ENCODE measurements at places on chromosomes 7 and 10. TPM values are rescaled to one million over a fixed set of nuclear protein-coding genes. Genes with fewer than 3 reads are reported as not detected.

DNA sequence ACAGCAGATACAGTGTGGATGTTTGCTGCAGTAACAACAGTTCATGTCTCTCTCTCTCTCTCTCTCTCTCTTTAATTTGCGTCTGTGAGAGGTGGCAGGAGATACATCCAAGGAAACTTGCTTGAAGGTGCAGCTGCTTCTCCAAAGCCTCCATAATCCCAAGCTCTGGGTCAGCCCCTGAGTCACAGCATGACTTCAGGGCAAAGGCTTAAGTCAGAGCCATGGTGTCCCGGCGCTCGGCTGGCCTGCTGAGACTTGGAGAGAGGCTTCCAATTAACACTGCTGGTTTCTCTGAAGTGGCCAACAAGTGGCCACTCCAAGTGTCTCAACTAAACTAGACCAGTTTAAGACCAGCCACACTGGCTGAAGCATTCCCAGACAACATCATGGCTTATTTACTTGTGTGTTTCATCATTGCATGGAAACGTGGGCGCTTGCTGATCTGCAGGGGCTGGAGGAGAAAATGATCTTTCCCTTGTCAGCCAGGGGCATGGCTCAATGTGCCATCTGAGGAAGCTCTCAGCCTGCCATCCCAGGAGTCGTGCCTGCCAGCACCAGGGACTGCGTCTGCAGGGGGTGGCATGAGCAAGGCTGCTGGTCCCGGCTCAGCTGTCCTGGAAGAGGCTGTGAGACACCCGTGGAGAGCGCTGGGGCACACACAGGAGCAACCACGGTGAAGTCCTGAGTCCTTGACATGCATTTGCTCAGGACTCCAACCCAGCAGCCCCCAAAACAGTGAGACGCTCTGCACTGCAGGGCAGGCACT is 254.2 kb downstream of the COBL start:
- DNase-seq: no peak

DNA sequence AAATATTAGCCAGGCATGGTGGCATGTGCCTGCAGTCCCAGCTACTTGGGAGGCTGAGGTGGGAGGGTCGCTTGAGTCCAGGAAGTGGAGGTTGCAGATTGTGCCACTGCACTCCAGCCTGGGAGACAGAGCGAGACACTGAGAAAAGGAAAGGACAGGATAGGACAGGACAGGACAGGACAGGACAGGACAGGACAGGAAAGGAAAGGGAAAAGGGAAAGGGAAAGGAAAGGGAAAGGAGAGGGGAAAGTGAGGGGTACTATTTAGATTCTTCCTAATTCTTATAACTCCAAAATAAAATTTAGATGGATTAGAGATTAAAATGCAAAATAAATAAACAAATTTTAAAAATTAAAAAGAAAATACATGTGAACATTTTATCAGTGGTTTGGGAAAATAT is 58.7 kb downstream of the PIK3AP1 start:
- DNase-seq: no peak

DNA sequence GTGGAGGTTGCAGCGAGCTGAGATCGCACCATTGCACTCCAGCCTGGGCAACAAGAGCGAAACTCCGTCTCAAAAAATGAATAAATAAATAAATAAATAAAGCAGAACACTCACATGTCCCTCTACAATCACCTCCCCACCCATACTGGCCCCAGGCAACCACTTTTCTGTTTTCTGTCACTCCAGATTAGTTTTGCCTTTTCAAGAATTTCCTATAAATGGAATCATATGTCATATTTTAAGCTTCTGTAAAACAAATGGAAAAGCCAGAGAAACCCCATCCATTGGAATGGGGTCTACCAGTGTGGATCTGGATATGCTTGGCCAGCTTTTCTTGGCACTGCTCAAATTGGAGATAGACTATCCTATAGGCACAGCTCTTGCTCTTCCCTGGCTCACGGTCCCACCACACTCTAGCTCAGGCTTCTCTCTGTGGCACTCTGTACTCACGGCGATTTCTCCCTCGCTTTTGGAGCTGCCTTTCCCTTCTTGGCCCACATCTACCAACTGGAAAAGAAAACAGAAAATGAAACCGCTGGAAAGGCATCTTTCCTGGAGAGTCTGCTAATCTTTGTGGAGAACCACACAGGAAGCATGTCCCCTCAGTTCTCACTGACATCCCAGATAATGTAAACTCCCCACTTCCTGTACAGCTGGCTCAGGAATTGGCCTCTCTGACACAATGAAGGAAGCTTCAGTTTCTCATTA is 210.1 kb downstream of the JCAD start:
- DNase-seq: no peak

GRCh38 chr10:126262233-126262838 is 125.9 kb downstream of the ADAM12 start:
- no peak for DNase-seq

DNA sequence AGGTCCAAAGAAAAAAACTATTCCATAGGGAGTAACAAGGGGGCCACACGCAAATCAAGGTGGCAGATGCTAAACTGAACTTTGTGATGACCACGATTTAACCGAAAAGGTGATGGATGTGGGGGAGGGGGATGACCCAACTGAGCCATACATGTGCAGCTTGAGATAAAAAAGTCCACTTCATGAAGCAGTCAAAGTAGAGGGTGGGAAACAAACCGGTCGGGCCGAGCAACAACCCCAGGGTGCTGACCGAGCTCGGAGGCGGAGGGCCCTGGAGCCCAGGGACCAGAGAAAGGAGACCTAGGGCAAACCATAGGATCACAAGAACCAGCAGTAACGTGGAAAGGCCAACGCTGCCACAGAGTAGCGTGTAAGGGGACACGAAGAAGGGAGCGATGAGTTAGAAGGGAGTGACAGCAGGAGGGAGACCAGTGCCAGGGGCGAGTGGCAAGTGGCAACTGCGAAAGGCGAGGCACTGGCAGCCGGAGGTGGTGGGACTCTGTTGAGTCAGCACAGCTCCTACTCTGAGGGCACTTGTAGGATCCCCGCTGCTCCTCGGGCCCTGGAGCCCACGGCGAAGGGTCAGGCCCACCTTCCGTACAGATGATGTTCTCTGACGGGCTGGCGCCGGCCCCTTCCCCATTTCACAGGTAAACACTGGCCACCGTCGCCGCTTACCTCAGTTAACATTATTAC is 540 bp downstream of the SNX13 start:
- DNase-seq: peak; percentile 74

- no peak for DNase-seq
Measured at GRCh38 chr7:84638339-84638697, 443.7 kb upstream of the SEMA3A start.

DNA sequence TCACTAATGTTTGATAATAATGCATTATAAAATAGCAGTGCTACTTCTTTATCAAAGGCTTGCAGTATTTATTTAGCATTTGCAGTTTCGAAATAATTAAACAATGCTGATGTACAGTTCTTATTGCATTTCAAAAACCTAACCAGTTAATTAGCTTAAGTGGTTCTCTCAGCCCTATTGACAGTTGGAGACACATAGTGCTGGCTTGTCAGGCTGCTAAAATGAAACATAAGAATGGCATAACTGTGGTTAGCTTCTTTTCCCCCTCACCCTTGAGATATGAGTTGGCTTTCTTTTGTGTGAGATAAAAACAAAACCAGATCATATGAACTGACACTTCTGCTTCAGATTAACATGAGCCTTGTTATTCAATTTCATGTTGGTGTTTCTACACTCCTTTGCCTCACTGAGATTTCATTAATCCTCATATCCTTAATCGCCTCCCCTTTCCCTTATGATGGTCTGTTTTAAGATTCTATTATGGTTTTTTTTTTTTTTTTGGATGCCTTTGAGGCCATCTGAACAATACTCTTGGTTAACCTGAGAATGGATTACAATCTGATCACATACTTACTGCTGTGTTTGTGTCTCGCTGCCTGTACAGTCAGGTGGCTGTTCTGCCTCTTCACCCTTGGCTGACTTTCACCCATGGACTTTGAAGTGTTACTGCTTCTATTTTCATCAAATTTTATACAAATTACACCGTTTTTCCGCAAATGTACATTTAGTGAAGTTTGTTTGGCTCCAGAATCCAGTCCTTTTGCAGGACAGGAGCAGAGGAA is 108.0 kb downstream of the SDK1 start:
- no peak for DNase-seq

- DNase-seq: no peak
Measured at GRCh38 chr10:99590799-99591198, 29.4 kb downstream of the SLC25A28 start.

DNA sequence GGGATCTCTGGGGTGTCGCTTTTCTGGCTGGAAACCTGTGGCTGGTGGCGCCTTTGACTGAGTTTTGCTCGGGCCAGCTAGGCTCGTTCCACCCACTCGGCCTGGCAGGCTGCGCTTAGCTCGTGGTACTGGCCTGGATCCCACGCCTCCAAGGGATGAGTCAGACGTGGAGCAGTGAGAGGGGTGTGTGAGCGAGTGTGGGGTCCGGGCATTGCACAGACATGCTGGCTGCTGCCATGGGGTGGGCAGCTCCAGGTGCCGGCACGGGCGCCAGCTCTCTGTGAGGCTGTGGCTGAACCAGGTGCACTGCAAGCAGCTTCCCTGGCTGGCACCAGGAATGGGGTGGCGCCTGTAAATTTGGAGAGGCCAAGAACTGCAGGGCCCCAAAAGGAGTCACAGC is 63.1 kb upstream of the CACNA2D1 start:
- no peak for DNase-seq

GRCh38 chr7:95471071-95471470 is 14.7 kb upstream of the ASB4 start:
- no peak for DNase-seq

GRCh38 chr10:122054048-122055025 is 65.4 kb downstream of the TACC2 start:
- DNase-seq: no peak

ACHE gene
- 0.23 TPM for total RNA-seq

SPDYE8 gene
- total RNA-seq: not detected

TMEM178B gene
- 0.18 TPM for total RNA-seq

ZNF853 gene
- total RNA-seq: 0.63 TPM

ARHGEF35 gene
- 1.7 TPM for total RNA-seq

CNPY1 gene
- total RNA-seq: not detected

MALRD1 gene
- total RNA-seq: not detected
